Endodermal cell (in vitro differentiated cells): ENCODE measurements at places on chromosomes 4 and X. TPM values are rescaled to one million over a fixed set of nuclear protein-coding genes. Genes with fewer than 3 reads are reported as not detected.

Gene TRO
- total RNA-seq = 97.9 and 118 TPM in 2 replicates

Gene GPRASP1
- total RNA-seq = 2.6 and 2.9 TPM in 2 replicates

Gene NDP
- not detected in 2 replicates for total RNA-seq

Gene APELA
- total RNA-seq = 21.5 and 24.2 TPM in 2 replicates

GRCh38 chr4:77332696-77333270, 175.8 kb downstream of the CCNG2 start:
- no peak for DNase-seq

DNA sequence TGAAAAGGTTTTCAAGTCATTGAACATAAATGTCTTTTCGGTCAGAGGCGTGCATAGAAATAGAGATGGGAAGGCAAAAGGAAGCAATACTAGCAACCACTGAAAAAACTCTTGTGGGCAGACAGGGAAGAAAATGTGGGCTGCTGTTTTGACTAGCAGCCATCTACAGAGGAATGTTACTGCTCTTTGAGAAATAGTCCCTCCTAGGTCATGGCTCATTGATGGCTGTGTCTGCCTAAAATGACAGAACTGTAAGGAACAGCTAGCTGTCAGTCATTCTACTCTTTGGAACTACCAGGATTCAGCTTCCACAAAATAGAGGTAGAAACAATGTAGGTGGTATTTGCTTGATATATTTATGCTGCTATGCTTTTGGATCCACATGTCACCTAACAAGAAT, 26.9 kb upstream of the TMPRSS11B start:
- no peak for DNase-seq

DNA sequence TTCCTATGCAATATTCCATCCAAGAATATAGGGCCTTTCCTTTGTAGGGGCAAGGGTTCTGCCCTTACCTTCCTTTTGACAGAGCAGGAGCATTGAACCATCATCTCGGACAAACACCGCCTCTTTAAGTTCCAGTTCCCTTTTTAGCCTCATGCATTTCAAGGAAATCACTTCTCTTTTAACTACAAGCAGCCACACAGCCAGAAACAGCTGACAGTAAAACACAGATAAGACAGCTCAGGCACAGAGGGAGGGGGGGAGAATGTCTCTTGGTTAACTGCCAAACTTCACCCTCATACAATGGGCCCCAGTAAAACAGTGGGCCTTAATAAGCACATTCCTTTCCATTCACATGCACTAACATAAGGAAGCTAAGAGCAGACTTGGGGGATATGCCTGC, 648.3 kb downstream of the GABRG1 start:
- no peak for DNase-seq

- no peak for DNase-seq
Observed at GRCh38 chr4:158778156-158778711, 9.4 kb downstream of the FNIP2 start.

- DNase-seq = no peak
Observed at GRCh38 chrX:72366178-72366577, 60.5 kb upstream of the CITED1 start.

DNA sequence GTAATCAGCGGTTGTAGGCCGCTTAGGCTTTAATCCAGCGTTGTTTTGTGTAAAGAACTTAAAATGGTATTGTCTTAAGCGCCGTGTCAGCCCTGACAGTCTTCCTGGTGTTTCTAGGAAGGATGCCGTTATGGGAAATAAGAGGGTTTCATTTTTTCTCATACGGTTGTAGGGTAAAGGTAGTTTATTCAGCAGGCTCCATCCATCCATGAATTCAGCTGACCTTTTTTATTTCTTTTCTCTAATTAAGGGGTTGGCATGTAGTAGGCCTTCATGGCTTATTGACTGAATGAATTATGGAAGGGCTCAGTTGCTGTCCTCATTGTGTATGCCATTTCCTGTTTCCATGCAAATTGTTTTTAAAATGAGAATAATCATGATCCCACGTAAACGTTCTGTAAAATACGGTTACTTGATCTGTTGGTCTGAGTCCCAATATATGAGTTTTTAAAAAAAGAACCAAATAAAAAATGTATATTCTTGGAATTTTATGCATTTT, 693 bp downstream of the OCIAD1 start:
- no peak for DNase-seq

DNA sequence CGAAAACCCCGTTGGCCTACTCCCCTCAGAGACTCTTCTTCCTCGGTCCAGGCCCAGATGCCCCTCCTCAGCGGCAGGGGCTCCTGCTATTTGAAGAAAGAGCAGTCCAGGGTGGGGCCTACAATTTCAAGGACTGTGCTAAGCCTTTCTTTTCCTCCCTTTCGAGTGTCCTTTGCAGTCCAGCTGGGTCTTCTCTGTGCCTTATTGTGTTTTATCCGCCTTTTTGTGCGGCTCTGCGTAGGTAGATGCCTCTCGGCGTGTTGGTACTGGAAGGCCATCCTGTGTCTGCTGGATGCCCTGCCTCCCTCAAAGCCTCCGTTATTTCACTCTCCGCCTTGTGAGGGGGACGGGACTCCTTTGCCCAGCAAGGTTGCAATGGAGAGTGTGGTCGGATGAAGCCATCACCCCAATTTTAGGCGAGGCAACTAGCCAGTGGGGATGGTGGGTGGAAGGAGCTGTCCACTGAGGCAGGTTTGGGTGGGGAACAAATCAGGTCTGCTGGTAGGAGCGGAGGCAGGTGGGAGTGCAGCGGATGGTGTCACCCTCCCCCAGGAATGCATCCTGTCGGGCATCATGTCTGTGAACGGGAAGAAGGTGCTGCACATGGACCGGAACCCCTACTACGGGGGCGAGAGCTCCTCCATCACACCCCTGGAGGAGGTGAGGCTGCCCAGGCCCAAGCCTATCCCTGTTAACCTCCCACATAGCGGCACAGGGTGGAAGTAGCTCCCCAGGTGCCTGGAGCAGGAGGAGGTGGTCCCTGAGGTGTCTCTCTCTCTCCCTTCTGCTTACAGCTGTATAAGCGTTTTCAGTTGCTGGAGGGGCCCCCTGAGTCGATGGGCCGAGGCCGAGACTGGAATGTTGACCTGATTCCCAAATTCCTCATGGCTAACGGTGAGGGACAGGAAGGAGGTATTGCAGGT, 1.3 kb downstream of the GDI1 start:
- DNase-seq = no peak

- DNase-seq = no peak
Observed at GRCh38 chr4:184400375-184400870, 73.9 kb downstream of the IRF2 start.

- DNase-seq = peak; percentile 77
Observed at GRCh38 chr4:28225050-28225449, 1364.4 kb downstream of the STIM2 start.
